CD4-positive, alpha-beta memory T cell (primary cell): ENCODE measurements at places on chromosomes 2 and 18.

DNA sequence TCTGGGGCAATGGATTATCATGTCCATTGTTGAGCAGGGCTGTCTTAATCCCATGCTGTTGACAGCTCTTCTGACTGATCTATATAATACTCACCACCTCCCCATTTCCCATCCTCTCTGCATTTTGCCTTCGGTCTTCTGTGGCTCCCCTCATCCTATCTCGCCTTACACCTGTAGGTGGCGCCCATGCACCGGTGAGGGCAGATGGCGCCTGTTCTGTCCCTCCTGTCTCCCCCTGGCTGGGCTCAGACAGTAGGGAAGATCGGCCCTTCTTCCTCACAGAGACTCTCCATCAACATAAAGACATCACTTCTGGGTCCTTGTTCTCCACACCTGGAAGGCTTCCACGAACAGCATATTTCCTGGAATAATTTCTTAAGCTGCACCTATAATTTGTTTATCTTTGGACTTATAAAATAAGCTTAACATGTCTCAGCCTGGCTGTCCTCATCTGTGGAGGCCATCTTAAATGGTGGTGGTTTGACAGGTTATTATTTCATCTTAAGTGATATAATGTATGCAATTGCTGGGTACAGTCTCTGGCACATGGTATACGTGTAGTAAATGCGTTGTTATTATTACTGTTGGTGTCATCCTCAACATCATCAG lies 10.9 kb upstream of the CDH20 start:
- DNase-seq = no peak

- no peak for DNase-seq
These were observed 74.6 kb upstream of the FOSL2 start for GRCh38 chr2:28318023-28318422.

DNA sequence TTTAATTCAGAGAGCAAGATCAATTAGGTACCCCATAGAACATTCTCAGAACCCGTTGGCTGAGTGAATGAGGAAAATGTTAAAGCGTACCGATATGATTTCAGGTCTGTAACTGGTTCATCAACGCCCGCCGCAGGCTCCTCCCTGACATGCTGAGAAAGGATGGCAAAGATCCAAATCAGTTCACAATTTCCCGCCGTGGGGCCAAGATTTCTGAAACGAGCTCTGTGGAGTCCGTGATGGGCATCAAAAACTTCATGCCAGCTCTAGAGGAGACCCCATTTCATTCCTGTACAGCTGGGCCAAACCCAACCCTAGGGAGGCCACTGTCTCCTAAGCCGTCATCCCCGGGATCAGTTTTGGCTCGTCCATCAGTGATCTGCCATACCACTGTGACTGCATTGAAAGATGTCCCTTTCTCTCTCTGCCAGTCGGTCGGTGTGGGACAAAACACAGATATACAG lies 7.3 kb downstream of the TGIF1 start:
- no peak for DNase-seq

DNA sequence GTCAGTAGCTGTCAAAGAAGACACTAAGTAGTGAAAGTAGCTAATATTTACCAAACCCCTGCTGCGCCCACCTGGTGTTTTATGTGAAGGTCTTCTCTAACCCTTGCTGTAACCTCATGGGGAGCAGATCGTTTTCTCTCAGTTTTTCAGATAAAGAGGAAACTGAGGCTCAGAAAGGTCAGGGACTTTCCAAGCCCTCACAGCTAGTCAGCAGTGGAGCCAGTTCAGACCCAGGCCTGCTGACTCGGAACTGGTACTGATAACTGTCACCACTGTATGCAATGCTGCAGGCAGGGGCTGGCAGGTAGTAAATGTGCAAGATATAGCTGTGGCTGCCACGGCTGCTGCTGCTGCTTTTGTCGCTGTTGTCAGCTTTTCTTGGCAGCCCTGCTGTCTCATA lies 69.1 kb downstream of the LRRFIP1 start:
- peak; percentile 29 for DNase-seq

GRCh38 chr2:102717308-102718018 lies 44.4 kb upstream of the TMEM182 start:
- no peak for DNase-seq

GRCh38 chr2:100246163-100247145 lies 75.8 kb downstream of the LONRF2 start:
- DNase-seq = peak; percentile 8

- no peak for DNase-seq
These were observed 1.8 kb upstream of the KCNG3 start for GRCh38 chr2:42495611-42496010.

DNA sequence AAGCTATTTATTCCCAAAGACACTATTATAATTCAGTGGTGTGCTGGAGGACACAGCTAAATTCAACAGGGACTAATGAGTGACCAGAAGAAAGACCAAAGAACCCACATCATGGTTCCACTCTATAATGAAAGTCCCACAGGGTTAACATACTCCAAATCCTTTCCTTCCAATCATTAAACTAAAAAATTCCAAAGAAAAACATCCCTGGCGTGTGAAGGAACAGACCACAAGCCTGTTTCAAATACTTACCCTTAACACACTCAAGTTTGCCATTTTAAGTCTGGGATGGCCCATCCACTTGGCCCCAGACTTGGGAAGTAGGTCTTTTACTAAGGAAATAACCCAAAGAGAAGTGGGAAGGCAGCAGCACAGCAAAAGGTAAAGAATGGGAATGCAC lies 150.1 kb upstream of the CCDC150 start:
- DNase-seq = no peak

- peak; percentile 23 for DNase-seq
These were observed 68.1 kb downstream of the MYOM1 start for GRCh38 chr18:3151399-3152264.

DNA sequence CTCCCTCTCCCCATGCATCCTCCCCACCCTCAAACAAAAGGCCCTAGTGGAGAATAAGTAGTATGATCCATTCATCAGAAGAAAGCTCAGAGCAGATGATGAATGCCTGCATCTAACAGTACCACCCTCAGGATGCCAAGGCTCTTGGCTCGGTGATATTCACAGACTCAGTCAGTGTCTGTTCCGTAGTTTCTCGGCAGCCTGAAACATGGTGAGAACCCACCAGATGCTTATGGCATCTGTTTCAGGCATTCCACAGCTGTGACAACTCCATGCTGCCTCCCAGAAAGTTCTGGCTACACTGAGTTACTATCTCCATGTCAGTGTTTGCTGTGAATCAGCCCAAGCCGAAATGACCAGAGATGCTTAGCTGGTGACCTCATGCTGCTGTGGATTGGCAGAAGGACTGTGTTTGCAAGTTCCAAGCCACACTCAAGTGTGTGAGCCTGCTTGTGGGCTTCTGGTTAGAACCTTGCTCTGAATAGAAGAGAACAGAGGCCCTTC lies 83.9 kb downstream of the WDSUB1 start:
- no peak for DNase-seq

- no peak for DNase-seq
These were observed 286.9 kb downstream of the TMX3 start for GRCh38 chr18:68427951-68428401.

DNA sequence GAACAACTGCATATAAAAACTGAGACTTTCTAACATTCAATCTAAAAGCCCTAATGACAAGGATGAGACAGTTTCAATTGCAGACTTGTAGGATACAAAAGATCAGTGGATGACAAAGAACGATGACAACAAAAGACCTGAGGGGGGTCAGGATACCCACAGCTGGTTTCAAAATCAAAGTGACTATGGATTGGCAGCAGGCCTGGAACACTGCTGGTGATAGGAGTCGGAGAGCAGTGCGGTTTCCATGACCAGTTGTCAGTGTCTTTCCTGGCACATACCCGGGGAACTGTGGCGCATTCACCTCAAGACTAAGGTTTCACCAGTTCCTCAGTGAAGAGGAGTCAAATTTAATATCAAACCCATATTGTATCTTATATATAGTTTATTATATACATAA lies 42.0 kb downstream of the EHD3 start:
- DNase-seq = no peak

DNA sequence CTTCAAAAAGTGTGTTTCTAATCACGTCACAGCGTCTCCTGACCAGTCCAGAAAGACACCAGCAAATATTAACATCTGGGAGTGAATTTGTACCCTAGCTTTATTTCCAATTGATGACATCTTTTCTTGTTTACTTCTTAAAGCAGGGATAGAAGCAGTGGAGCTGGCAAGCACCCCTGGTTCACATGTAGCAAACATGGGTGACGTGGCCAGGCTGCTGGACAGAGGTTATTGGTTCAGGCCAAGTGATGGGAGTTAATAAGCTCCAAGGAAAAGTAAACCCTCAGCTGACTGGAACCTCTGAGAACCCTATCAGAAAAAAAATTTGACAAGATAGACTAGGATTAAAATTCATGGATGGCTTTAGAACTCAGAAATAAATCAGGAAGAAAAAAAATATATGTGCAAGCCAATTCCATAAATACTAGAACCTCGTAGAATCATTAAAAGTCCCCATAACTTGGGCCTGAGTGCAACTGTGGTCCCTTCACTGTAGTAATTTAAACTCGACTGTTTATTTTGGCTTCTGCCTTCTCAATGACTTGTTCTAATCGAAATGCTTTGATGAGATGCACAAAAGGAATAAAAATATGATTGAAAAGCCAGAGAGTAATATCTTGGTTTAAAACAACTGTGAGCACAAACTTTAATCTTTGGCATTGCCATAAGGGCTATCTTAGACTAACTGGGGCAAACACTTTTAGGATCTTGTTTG lies 121.5 kb upstream of the CTAGE1 start:
- DNase-seq = no peak

GRCh38 chr2:69097891-69098655 lies 85.1 kb downstream of the ANTXR1 start:
- no peak for DNase-seq

DNA sequence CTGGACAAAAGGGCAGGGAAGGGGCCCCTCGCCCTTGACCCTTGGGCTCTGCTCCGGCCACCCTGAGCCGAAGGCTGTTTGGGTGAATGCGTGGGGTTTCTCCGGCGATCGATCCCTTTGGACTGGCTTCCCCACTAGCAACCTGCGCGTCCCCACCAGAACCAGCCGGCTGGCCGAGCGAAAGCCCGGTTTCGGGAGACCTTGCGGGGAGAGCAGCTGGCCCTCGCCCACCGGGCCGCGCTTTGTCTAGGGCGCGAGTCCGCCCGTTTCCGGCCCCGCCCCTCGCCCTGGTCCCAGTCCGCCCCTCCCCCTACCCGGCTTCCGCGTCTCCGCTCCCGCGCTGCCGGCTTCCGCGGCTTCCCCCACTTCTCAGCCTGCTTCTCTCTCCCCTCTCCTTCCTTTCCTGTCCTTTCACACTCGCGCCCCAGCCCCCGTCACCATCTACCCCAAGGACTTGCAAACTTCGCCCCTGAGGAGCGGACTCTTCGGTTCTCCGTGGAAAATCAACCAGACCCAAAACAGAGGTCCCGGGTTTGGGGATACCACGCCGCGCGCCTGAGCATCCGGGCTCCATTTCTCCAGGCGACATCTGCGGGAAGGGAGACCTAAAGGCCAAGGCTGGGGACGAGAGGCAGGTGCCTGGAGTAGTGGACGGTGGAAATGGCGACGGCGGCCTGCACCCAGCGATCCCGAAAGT lies 48.0 kb upstream of the ATP6V1B1 start:
- no peak for DNase-seq

- DNase-seq = no peak
These were observed 1308.2 kb upstream of the NRXN1 start for GRCh38 chr2:52340171-52340570.

GRCh38 chr2:86193901-86194567 lies 1.2 kb downstream of the IMMT start:
- DNase-seq = no peak

GRCh38 chr18:76380127-76380729 lies 114.8 kb downstream of the ZNF516 start:
- DNase-seq = no peak

- no peak for DNase-seq
These were observed 220.3 kb downstream of the ANAPC1 start for GRCh38 chr2:111663471-111664274.

DNA sequence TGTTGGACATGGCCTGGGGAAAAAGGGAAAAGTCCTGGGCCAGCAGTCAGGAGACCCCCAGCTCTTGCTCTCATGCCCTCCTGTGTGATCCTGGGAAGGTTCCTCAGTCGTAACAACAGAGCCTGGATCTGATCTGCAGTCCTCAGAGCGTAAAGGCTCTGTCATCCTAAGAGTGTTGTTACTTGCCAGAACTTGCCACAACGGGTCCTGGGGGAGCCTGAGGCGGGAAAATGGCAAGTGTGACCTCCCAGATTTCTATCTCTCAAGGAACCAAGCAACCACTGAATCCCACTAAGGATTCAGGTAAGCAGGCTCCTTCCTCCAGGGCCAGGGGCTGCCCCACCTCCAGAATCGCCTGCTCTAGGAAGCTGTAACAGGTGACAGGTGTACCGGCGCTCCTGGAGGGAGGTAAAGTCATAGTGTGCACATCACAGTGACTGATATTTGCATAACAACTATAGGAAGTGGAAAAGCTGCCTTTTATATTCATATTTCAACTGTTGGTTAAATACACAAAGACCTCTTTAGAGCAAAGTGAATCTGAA lies 18.4 kb downstream of the HS1BP3 start:
- DNase-seq = no peak

GRCh38 chr2:17877811-17878280 lies 621 bp upstream of the KCNS3 start:
- DNase-seq = no peak

DNA sequence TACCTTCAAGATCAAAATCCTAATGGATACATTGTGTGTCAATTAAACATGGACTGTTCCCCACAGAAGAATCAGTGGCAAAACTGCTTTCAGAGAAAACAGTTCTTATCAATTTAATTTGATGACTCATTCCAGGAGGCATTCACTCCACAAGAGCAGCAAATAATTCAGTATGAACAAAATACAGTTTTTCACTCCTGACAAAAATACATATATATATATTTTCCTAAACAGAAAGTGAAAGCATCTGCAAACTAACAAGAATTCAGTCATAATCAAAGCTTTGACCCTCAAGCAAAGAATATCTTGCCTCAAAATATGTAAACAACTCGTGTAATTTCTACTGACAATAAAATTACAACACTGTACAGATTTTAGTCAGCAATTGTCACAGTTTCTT lies 685.1 kb upstream of the SLC8A1 start:
- DNase-seq = no peak

- DNase-seq = no peak
These were observed 41.7 kb downstream of the RAMP1 start for GRCh38 chr2:237900891-237901831.

GRCh38 chr18:23207191-23207955 lies 72.1 kb downstream of the CABLES1 start:
- DNase-seq = no peak

- no peak for DNase-seq
These were observed 70.8 kb upstream of the NABP1 start for GRCh38 chr2:191607096-191607495.

- DNase-seq = no peak
These were observed 20.6 kb downstream of the EIF4E2 start for GRCh38 chr2:232571026-232571474.

DNA sequence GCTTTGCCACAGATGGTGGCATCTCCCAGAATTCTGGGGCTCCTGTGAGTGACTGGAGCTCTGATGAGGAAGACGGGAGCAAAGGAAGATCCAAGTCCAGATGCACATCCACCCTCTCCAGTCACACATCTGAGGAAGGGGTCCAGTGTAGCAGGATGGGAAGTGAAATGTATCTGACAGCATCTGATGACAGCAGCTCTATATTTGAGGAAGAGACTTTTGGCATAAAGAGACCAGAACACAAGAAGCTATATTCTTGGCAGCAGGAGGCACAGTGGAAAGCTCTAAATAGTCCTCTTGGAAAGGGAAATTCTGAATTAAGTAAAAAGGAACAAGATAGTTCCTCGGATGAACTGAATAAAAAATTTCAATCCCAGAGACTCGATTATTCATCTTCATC lies 23.5 kb upstream of the C1GALT1C1L start:
- DNase-seq = no peak
